ENCODE measurements at places on chromosomes 6 and 20. TPM values are rescaled to one million over a fixed set of nuclear protein-coding genes. Genes with fewer than 3 reads are reported as not detected.
A peak's percentile ranks its signal among the peaks of the same experiment; 100 is the strongest.

The GRM1 gene
- not detected for total RNA-seq

The WFDC10B gene
- not detected for total RNA-seq

The RAD21L1 gene
- total RNA-seq = not detected

The MRPS10 gene
- total RNA-seq = 31.7 TPM

The GRM4 gene
- 0.26 TPM for total RNA-seq

The ENPP5 gene
- 0.12 TPM for total RNA-seq

The PMEPA1 gene
- total RNA-seq = 163 TPM

The DPPA5 gene
- not detected for total RNA-seq

The CCN5 gene
- 1.6 TPM for total RNA-seq

The MUC21 gene
- not detected for total RNA-seq

The ADRM1 gene
- total RNA-seq = 87.2 TPM

DNA sequence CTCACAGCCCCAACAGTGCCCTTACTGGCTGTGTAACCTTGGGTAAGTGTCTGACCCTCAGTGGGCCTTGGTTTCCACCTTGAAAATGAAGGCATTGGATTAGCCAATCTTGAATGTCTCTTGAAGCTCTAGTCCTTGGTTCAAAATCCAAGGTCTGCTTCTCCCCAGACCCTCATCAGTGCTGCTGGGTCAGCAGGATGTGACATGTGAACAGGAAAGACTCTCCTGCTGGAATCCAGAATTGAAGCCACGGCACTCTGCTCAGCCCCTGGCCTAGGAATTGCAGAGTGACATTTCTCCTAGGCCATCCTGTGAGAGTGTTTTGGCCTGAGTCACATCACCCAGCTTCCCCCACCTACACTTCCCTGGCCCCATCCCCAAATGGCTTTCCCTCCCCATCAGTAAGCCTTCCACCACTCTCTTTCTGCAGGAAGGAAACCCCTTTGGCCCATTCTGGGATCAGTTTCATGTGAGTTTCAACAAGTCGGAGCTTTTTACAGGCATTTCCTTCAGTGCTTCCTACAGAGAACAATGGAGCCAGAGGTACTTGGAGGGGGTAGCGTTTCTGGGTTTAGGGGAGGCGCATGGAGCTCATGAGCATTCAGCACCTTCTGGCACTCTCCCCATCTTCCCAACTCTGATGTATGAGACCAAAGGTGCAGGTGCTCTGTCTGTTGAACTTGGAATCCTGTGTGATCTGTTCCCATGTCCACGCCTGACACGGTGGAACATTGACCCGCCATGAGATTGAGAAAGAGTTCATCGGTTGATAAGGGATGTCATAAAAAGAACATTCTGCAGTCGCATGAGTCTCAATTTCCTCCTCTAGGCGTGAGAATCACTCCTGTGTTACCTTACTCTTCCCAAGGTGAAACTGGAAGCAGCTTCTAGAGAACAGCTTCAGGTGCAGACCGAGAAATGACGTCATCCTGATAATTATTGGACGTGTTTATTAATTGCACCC is 8.8 kb downstream of the POFUT1 start:
- no peak for DNase-seq

- DNase-seq = no peak
These were observed 137.0 kb downstream of the CEBPB start for GRCh38 chr20:50327666-50328065.

GRCh38 chr6:44100088-44100550 is 27.1 kb downstream of the MRPL14 start:
- no peak for DNase-seq

DNA sequence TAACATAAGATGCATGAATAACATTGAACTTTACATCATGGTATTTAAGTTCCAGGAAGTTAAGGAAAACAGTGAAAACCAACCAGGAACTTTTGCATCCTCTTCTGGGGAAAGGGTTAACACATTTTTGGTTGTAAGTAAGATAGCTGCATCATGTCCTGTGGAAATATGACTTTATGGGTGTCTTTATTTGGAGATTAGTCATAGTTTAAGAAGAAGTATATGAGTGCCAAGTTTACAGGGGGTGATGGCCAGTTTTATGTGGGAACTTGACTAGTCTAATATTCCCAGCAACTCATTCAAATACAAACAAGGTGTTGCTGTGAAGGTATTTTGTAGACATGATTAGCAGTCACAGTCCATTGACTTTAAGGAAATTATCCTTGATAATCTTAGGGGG is 78.0 kb downstream of the PDE10A start:
- DNase-seq = no peak

DNA sequence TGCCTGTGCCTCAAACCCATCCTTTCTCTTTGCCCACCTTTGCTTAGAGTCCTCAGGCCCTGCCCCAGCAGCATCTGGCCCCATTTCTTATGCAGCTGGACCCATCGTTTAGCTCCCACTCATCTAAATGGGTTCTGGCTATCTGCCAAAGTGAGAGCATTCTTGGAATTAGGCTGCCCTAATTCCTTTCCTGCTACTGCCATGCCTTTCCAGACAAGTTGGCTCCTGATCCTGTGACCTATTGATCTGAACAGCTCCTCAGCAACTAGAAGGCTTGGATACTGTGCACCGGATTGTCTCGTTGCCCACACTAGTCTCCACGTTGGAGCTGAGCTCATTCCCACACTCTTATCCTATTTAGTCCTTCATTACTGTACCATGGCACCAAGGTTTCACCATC is 22.9 kb downstream of the DZANK1 start:
- DNase-seq = no peak

GRCh38 chr6:6003621-6004366 is 2.9 kb downstream of the NRN1 start:
- DNase-seq = no peak

DNA sequence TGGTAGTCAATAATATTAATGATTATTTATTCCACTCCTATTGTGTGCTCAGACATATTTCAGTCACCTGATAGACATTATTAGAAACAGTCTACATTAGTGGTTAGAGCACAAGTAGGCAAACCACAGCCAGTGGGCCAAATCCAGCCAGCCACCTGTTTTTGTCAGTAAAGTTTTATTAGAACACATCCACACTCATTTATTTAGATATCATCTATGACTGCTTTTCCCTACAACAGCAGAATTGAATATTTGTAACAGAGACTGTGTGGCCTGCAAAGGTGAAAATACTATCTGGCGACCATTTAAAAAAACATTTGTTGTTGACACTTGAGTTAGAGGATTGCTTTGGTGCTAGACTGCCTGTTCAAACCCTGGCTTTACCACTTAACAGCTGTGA is 220.0 kb upstream of the ZFP64 start:
- DNase-seq = no peak

- no peak for DNase-seq
These were observed 26.2 kb downstream of the RRAGD start for GRCh38 chr6:89385846-89386245.

DNA sequence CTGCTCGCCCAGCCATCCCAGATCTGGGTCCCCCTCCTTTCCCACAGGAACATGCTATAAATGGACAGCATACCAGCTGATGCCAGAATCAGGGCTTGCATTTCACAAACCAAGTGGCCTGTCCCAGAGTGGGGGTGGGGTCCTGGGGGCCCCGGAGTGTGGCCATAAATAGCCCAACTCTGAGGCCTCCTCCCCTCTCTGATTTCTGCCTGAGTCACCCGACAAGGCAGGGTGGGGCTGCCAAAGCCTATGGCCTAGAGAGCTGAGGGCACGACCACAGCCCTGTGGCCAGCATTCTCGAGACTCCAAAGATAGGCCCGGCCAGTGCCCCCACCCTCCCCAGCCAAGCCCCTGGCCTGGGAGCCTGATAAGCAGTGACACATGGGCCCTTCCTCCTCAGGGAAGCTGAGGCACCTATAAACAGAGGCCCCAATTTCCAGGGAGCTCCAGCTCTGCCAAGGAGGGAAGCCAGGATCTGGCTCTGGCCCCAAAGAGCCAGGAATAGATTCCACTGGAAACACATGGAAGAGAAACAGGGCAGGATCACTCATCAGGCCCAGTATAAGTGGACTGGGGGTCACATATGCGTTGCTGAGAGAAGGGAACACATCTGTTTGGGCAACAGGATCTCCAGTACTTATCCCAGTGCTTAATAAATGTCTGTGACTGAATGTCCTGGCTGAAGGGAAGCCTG is 20.3 kb downstream of the SNTA1 start:
- DNase-seq = no peak

DNA sequence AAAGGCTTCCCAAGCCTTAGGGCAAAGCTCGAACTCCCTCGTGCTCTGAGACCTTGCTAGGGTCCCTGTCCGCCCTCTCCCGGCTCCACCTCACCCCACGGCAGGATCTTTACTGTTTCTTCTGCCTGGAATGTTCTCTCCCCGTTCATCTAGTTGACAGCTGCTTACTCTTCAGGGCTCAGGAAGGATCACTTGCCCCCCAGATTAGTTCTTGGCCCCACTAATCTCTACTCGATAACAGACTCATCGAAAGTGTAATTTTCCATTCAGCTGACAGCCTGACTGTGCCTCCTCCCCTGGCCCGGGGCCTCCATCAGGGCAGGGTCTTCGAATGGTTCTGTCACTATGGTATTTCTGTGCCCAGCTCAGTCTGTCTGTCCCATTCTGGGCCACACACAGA is 3.1 kb downstream of the MAP1LC3A start:
- peak; percentile 32 for DNase-seq

DNA sequence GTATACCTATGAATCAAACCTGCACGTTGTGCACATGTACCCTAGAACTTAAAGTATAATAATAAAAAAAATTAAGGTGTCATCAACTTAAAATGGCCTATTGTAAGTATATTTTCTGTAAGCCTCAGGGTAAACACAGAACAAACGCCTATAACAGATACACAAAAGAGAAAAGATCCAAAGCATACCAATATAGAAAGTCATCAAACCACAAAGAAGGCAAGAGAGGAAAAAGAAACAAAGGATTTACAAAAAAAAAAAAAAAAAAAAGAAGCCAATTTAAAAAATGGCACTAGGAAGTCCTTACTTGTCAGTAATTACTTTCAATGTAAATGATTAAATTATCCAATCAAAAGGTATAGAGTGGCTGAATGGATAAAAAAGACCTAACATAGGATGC is 24.6 kb upstream of the ASF1A start:
- DNase-seq = no peak

- no peak for DNase-seq
These were observed 571 bp upstream of the FOXC1 start for GRCh38 chr6:1609041-1609647.

DNA sequence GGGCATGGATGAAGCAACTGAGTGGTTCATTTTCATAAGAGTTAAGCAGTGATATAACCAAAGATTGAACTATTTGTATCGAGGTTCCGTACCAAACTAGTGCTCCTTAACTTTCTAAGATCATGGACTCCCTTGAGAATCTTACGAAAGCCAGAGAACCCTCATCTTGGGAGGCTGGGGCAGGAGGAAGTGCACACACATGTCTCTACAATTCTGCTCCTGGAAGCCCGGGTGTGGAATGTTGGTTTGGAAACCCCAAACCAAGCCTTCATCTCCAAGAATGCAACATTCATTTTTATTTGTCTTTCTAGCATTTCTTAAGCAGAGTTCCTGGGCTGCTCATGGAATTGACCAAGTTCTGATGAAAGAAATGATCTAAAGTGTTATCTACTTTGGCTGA is 250.5 kb upstream of the PRND start:
- DNase-seq = no peak

GRCh38 chr6:76774781-76775384 is 688.4 kb downstream of the HTR1B start:
- no peak for DNase-seq

DNA sequence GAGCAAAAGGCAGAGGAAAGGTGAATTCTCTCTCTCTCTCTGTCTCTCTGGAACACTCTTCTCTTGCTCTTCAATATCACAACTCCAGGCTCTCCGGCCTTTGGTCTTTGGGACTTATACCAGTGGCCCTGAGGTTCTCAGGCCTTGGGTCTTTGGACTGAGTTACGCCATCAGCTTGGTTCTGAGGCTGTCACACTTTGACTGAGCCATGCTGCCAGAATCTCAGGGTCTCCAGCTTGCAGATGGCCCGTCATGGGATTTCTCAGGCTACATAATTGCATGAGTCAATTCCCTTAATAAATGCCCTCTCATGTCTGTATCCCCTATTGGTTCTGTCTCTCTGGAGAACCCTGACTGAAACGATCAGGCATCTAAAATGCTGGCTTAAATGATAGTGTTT is 12.9 kb downstream of the BTN2A1 start:
- DNase-seq = no peak

DNA sequence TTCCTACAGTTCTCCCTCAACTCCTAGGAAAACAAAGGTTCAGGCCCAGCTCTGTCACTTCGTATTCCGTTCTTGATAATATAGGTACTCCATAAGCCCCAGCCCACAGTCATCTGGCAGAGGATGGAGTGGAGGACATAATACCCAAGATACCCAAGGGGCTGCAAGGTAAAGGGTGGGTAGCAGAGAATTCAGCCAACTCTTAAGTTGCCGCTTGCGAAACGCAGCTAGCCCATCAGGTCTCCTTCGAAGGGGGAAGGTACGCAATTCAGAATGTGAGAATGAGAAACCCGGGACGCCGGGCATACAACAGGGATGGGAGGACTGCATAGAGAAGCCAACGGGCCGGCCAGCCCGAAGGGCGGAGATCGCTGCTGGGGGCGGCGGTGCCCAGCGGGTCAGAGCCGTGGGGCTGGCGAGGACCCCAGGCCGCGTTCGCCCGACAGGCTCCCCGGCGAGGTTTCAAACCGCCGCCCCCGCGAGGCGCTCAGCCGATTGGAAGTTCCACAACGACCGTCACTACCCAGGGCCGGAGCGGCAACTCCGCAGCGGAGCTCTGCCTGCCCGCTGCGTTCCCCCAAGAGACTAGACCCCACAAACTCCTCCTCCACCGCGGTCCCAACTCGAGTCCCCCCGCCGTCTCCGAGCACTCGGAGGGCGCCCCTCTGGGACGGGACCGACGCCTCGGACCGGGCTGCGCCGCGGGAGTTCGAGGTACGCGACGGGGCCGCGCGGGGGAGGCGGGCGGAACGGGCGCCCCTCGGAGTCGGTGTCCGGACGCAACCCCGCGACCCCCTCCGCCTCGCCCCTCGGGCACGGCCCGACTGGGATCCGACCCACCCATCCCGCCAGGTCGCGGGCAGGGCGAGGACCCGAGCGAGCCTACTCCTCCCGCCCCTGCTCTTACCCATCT is 911 bp downstream of the CDK19 start:
- no peak for DNase-seq

DNA sequence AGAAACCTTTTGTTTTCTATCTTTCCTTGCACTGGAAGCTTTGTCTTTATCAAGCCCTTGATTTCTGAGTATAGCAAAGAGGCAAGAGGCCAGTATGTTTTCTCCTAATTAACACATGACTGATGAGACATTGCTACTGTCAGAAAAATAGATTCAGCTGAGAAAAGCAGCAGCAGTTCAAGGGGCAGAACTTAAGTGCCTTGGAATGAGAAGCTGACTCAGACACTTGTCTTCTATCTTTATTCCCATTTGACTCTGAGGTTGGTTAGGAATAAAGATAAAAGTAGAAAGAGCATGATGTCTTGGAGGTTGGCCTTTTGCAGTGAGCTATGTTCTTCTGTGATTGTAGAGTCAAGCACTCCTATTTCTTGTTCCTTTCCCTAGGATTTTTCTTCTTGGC is 79.1 kb upstream of the MAN1A1 start:
- no peak for DNase-seq

Measured in chondrocyte (in vitro differentiated cells).